ENCODE measurements at places on chromosomes 1 and 21.

- no peak for DNase-seq
Measured at GRCh38 chr1:217590598-217590997, 40.3 kb downstream of the GPATCH2 start.

DNA sequence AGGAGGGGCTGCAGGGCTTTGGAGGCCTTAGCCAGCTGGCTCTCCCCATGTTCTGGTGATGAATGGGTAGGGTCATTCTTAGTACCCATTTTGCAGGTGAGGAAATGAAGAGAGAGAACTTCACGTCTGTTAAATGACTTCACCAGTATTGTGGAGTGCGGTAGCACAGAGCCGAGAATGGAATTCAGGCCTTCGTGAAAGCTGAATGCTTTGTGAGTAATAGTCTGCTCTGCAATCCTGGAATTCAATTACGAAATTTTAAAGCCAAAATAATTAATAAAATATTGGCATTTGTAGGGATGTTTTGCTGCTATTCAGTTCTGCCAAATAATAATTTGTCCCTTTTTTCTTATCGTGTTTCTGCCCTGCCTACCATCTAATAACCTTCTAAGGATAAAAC lies 197.7 kb downstream of the GREM2 start:
- DNase-seq, result no peak

GRCh38 chr1:211126622-211127021 lies 7.3 kb downstream of the KCNH1 start:
- DNase-seq, result no peak

DNA sequence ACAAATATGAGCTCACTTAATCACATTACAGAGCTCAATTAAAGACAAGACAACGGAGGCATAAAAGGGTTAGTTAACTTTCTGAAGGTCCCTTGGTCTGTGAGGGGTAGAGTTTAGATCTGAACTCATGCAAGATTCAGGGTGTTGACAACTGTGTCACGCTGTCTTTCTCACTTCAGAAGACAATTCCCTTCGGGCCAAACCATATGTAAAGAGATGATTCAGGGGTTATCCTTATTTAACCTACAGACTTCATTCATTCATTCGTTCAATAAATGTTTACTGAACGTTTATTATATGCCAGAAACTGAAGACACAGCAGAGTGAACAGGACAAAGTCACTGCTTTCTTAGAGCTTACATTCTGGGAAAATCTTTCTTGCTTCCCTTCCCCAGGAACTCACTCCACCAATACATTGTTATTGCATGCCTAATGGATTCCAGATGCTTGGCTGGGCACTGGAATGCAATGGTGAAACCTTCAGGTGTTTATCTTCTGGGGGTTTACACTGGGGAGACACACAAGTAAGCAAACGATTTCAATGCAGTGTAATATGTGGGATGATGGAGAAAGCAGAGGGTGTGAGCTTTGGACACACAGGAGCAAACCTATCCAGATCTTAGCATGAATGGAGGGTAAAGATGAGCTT lies 6.4 kb downstream of the XCL1 start:
- no peak for DNase-seq

- DNase-seq, result no peak
Measured at GRCh38 chr1:89536555-89537341, 12.1 kb downstream of the LRRC8B start.

DNA sequence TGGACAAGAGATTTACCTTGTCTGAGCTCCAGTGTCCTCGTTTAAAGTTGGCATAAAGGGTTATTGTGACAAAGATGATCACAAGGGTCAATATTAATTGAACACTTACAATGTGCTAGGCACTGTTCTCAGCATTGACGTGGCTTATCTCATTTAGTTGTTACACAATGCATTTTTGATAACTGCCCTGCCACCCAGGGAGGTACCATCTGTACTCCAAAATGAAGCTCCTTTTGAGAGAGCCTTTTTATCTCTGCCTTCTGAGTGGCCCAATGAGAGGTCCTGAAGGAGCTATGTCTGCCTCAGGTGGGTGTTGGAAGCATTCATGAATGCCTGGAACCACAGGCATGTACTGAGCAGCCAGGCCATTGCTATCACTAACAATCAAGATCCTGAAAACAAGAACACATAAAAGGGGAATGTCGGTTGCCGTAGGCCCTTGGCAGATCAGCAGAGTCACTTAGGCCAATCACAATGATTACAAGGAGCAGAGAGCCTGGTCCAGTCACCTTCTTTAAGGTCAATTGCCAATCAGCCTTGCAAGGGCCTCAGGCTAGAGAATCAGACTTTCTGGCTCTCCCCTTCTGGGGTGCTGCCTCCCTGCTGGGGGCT lies 78.5 kb downstream of the NMNAT2 start:
- DNase-seq, result no peak

- no peak for DNase-seq
Measured at GRCh38 chr1:28339551-28339950, 10.7 kb downstream of the MED18 start.

GRCh38 chr1:118785246-118785645 lies 202.9 kb downstream of the TBX15 start:
- DNase-seq, result no peak

- no peak for DNase-seq
Measured at GRCh38 chr1:75583282-75583681, 27.6 kb downstream of the SLC44A5 start.

GRCh38 chr1:2206813-2207487 lies 12.4 kb upstream of the FAAP20 start:
- peak; percentile 21 for DNase-seq

DNA sequence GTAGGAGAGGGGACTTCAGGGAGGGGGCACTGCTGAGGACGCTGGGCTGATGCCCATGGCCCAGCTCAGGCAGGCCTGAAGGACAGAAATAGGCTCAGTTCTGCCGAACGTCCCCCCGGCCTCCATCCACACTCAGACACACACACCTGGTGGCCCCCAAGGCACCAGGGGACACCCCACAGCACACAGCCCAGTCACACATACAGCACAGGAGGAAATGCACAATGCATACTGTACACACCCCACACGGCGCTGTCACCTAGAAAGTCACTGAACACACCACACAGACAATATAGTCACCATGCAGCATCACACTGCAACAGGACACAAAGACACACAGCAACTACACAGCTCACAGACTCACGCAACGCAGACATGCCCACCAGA lies 562 bp downstream of the SYTL1 start:
- DNase-seq, result no peak

DNA sequence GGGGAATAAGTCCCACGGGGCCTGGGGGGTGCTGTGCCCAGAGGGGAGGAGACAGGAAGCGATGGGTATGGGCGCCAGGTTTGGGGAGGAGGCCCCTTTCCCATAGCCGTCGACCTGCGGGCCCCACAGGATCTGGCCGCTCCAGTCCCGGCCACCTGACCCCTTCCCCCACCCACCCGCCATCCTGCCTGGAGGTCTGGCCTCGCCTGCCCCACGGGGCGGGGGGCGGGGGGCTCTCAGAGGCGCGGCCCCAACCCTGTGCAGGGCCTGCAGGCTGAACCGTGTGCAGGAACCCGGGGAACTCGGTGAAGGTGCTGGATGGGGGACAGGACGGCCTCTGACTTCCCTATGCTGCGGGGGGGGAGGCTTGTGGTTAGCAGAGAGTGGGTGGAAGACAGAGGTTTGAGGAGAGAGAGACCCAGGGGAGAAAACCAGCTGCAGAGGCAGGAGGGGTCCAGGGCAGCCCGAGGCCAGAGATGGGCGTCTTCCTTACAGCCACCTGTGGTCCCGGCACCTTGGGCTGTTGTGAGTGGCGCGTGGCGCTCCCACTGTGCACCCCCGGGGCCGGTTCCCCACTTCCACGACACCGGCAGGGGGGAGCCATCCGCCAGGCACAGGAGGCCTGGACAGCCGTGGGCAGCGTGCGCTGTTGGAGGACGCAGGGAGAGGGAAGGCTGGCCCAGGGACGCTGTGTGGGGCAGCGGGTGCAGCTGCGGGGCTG lies 2.5 kb upstream of the TNFRSF18 start:
- DNase-seq, result peak; percentile 73

- no peak for DNase-seq
Measured at GRCh38 chr1:231639819-231640218, 13.2 kb downstream of the DISC1 start.

GRCh38 chr1:108830119-108831008 lies 26.5 kb downstream of the AKNAD1 start:
- no peak for DNase-seq

GRCh38 chr1:43274125-43274803 lies 4.5 kb downstream of the TMEM125 start:
- no peak for DNase-seq

DNA sequence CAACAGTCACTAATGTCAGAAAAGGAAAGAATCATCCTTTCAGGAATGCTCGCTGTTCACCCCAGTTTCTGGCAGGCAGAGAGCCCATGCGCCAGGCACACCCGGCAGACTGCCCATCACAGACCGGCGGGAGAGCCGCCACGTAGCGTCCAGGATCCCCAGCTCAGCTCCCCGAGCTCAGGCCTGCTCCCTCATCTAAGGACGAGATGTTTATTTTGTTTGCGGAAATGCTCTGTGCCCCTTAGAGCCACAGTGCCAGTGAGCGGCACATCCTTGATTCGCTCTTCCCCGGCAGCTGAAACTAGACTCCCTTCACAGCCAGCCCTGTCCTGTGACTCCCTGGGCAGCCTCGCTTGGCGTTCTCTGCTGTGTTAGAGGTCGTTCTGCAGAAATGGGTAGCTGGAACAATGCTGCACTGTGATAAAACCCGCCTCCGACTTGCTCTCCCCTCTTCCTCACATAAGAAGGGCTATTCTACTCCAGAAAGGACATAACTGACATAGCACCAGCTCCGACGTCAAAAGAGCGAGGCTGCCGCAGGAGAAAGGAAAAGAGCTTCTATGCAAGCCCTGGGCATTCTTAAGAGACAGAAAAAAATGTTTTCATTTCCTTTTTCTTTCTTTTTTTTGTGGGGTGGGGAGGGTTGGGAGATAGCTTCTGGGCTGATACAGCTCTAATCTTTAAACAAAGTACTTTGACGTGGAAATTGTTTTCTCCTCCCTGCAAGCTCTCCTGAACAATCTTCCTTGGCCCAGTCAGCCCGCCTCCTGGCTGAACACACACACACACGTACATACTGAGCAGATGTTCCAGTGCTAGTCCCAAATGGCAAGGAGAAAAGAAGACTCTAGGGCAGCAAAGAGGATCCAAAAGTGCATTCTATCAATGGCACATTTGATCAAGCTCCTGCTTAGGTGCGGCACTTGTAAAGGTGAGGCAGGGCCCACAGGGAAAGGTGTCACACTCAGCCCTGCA lies 37.2 kb downstream of the MRAP start:
- no peak for DNase-seq

DNA sequence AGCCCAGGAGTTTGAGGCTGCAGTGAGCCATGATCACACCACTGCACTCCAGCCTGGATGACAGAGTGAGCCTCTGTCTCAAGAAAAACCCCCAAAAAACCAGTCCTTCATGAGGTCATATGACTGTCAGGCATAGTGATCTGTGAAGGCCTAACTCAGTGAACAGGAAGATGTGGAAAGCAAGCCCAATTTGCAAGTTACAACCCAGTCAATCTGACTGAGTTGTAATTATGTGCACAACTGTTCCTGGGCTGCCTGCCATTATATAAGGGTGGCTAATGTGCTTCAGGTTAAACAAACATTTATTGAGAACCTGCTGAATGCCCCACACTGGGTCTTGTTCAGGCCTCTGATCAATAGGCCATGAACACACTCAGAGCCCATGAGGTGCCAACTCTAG lies 38.2 kb upstream of the KIRREL1 start:
- no peak for DNase-seq

Data from GM20000 (cell line).